ENCODE measurements at places on chromosomes 3 and 15. TPM values are rescaled to one million over a fixed set of nuclear protein-coding genes. Genes with fewer than 3 reads are reported as not detected.
A peak's percentile ranks its signal among the peaks of the same experiment; 100 is the strongest.

ENTPD3 gene
- polyA plus RNA-seq, result 0.29 TPM

MYRIP gene
- polyA plus RNA-seq, result 2.0 TPM

DNA sequence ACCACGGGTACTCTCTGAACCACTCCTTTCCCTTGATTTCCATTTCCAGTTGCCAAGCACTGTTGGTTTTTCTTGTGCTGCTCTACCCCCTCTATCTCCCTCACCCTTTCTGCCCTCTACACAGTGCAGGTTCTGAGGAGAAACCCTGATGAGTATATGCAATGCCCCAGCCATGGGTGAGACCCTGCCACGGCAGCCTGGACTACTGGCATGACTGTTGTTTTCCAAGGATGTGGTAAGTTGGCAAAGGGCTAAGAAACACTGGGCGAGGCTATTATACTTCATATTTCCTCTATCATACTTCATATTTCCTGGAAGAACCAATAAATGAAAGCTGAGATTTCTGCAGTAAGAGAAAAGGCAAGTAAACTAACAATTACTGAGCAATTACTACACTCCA is 27.9 kb downstream of the CHAC1 start:
- DNase-seq, result no peak

FSIP1 gene
- polyA plus RNA-seq, result not detected

C3orf52 gene
- polyA plus RNA-seq, result 7.7 TPM

- DNase-seq, result no peak
Measured at GRCh38 chr3:6654670-6655069, 206.2 kb upstream of the GRM7 start.

DNA sequence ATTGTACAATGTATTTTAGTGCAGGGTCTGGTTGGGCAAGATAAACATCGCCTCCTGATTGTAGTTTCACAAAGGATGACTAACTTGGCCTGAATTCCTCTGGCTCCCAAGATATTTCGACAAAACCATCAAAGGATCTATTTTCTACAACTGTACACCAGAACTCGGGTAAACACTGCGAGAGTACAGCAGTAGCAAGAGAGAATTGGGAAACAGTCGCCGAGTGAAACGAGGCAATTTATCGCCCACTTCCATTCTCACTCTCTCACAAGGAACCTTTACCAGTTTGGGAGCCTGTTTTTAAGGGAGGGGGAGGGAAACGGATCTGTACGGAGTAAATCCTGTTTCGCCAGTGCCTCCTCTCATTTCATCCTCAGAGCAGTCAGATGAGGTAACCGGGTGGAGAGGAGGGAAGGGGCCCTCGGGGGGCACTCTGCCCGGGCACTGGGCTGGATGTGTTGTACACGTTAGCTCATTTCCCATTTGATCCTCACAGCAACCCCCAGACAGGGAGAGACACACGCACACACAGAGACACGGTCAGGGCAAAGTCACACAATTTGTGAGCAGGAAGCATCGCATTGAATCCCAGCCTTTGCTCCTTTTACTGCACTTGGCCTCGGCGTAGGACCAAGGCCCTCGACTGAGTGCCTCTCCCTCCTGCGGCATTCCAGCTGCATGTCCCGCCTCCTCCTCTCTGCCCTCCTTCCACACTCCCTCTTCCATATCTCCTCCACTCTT is 120.1 kb downstream of the LIPC start:
- no peak for DNase-seq

- no peak for DNase-seq
Measured at GRCh38 chr3:89452066-89452465, 344.6 kb downstream of the EPHA3 start.

DNA sequence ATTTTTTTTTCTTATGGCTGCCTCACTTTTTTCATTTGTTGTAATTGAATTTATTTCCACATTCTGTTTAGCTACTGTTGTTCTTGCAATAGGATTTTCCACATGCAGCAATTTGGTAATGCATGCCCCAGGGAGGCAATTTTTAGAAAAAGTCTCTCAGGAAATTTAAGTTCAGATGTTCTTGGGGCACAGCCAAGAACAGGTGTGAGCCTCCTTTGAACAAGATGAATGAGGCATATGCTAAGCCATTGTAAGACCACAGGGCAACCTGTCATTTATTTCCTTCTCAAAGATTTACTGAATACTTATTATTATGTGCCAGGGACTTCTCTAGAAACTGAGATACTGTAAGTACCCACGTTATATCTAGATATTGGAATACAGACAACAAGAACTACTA is 549.5 kb downstream of the DIPK2A start:
- DNase-seq, result no peak

DNA sequence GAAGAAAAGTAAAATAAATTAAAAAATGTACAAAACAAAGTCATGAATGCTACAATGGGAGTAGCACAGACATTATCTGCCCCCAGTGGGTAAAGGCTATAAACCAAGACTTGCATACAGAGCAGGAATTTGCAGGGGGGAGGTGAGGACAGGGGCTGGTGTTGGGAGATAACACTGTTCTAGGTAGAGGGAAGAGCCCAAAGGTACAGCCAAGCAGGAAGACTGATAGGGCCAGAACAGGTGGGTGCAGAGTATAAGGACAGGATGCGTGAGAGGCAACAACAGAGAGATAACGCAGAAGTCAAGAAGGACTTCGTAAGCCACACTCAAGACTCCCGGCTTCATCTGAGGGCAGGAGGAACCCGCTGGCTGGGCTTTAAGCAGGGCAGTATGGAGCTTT is 146.5 kb downstream of the CTNNB1 start:
- no peak for DNase-seq

GRCh38 chr15:39188930-39189329 is 391.9 kb upstream of the THBS1 start:
- DNase-seq, result no peak

ARRDC4 gene
- polyA plus RNA-seq, result 25.4 TPM

- no peak for DNase-seq
Measured at GRCh38 chr3:53583161-53583690, 88.8 kb downstream of the CACNA1D start.

DNA sequence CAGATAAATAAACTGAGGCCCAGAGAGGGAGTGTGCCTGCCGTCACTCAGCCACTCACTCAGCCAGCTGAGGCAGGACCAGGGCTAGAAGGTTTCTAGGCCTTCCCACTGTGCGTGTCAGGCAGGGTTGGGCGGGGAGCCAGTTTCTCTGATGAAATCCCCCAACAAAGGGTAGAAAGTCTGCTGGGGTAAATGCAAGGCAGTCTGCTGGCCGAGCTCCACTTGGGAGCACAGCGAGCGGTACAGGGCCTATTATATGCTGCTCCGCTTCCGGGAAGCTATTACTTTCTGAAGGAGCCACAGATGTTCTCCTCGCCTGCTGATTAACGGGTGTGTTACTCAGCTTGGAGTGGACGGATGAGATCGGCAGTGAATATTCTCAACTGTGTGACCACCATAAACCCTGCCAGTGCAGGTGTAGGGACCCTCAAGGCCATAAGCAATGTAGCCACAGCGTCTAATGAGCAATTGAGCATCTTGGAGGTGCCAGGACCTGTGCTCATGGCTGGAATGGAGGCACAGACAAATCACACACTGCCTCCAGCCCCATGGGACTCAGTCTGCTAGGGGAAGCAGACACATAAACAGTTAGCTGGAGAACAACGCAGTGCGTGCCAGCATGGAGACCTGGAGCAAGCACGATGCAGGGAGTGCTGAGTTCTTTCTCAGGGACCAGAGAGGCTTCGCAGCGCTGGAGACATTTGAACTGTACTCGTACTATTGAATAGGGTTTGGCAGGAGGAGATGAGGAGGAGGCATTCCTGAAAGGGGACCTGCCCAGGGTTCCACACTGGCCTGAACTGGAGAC is 42.1 kb downstream of the CORO2B start:
- peak; percentile 61 for DNase-seq

GRCh38 chr3:105933871-105934270 is 65.1 kb upstream of the CBLB start:
- no peak for DNase-seq

DNA sequence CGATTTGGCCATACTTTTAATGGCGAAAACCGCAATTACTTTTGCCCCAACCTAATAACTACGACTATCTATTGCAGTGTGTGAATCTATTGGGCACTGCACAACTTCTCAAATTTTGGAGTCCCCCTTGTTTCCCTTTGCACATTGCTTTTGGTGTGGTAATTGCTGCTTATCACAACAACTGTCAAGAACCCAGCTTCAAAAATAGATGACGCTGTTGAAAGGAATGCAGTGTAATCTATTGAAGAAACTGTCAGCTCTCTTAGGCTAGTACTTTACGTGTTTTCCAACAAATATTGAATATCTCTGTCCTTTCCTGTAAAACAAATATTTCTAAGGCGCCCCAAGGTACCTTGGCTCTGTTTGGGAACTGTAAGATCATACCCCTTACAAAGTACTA is 222.8 kb upstream of the UBE2E2 start:
- DNase-seq, result no peak

MAPK6 gene
- polyA plus RNA-seq, result 29.2 TPM

TPRG1 gene
- not detected for polyA plus RNA-seq

DNA sequence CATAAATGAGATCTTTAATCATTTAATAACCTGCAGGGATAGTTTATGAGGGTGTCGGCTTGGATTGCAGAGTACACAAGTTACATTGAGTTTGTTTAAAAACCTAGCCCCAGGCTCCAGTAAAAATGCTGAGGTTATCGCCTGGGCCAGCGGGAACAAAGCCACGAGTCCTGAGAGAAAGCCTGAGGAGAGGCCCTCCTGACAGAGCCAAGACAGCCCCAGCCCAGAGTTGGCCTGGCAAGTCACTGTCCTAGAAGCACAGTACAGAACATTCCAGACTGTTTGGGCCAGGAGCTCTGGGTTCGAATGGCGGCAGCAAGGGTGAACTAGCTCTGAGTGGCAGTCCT is 32.4 kb downstream of the SEC61A1 start:
- DNase-seq, result no peak

GRCh38 chr15:49953421-49953820 is 165.6 kb downstream of the ATP8B4 start:
- no peak for DNase-seq

SYNM gene
- polyA plus RNA-seq, result 54.4 TPM

TBCCD1 gene
- 12.0 TPM for polyA plus RNA-seq

DNA sequence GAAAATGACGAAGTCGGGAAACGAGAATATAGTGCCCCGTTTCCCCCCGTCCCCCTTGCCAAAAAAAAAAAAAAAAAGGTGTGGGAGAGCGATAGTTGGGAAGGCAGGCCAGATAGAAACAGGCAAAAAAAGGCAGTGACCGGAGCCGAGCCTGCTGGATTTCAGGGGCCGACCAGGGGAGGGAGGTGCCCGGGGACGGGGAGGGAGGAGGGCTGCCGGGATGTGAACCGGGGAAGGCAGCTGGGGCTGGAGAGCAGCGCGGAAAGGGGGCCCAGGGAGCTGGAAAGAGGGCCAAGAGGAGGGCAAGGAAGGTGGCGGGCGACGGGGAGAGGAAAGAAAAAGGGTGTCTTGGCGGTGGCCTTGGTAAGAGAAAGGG is 837 bp downstream of the LRRN1 start:
- DNase-seq, result no peak

DNA sequence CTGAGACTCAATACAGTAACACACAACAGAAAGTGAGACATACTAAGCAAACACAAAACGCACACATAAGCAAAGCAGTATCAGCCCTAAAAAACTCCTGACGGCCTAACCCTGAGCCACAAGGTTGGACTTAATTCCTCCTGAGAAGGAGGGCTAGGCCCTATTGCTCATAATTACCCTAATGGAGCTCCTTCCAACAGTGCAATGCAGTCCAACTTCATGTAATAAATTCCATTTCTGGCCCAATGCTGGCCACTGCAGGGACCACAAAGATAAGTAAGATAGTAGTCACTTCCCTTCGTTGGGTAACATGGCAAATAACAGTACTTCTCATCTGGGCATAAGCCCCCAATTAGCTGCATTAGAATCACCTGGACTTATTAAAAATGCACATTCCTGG is 4.2 kb downstream of the VPS39 start:
- no peak for DNase-seq

GRCh38 chr15:75214293-75215096 is 12.8 kb downstream of the C15orf39 start:
- DNase-seq, result no peak

DNA sequence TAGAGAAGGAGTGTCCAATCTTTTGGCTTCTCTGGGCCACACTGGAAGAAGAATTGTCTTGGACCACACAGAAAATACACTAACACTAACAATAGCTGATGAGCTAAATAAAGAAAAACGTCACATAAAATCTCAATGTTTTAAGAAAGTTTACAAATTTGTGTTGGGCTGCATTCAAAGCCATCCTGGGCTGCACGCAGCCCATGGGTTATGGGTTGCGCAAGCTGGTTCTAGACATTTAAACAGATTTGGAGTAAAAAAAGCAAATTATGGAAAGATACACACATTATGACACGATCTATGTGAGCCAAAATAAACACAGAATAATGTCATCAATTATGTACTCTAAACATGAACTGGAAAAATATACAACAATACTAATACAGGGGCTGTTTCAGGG is 703.3 kb upstream of the LMCD1 start:
- DNase-seq, result no peak

SPESP1 gene
- not detected for polyA plus RNA-seq

DNA sequence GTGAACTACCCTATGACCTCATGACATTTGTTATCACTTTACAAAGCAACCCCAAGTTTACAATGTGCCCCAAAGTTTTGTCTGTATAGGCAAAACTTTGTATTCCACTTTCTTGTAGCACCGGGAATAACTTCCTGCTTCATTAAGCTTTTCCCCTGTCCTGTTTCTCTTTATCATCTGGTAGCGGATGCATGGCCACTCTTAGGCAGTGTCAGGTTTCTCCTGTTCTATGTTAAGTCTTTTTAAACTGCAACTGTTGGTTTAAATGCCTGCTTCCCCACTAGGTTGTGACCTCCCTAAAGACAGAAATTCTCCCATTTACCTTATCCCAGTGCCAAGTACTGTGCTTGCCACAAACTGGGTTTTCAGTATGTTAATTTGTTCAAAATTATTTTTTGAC is 433.6 kb upstream of the DPH6 start:
- no peak for DNase-seq

GRCh38 chr3:172476347-172476746 is 28.1 kb upstream of the GHSR start:
- no peak for DNase-seq

DNA sequence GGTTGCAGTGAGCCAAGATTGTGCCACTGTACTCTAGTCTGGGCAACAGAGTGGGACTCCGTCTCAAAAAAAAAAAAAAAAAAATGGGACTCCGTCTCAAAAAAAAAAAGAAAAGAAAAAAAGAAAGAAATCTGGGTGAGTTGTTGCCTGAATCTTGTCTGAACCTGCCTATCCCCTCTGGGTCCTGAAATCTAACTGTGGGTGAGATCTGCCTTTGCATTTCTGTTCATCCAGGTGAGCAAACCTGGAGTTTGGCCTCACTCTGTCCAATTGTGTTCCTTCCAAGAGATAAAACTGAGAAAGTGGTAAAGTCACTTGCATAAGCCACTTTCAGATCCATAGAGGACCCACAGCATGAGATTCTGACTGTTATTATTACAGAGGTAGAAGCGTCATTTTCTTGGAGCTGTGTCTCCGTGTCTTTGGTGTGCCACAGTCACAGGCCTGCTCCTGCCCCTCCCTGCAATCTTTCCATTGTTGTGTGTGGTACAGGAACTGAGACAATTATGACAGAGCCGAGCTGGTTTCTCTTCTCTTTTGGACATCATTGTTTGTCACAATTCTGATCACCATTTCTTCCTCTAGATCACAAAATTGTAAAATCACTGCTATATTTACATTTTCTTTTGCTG is 235.9 kb downstream of the LPP start:
- DNase-seq, result peak; percentile 34

- DNase-seq, result no peak
Measured at GRCh38 chr3:25381083-25381482, 47.0 kb upstream of the RARB start.
